ENCODE measurements at places on chromosomes 3 and 15. TPM values are rescaled to one million over a fixed set of nuclear protein-coding genes. Genes with fewer than 3 reads are reported as not detected.
A peak's percentile ranks its signal among the peaks of the same experiment; 100 is the strongest.

DNA sequence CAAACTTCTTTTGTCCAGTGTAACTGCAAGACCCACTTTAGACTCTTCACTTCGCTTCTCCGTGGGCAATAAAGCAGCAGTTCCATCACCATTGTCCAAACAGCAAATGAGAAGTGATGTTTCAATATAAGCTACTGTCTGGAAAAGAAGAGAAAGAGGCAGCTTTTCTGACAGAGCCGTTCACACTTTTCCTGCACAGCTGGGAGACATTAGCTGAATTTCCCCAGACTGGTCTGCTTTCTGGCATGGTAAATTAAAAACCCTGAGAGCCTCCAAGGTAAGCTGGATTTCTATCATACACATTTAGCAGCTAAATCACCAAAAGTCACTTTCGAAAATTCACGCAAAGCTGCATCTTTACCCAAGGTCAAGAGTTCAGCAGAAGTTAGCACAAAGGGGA lies 108.5 kb upstream of the CMC1 start:
- no peak for DNase-seq

DNA sequence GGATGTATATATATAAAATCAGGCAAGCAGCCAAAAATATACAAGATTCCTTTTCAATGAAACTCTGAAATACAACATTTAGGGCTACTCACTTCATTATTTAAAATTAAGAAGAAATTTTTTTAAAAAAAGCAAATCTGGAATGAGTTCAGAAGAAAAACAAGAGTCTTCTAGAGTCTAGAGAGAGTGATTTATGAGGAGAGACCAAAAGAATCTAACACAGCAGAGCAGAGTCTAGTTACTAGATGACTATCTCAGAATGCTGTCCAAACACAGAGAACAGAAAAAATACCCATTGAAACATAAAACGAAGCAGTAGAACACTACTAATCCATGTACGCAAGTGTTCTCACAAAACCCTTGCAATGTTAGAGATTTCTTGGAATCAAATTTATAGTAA lies 275.2 kb upstream of the CBLB start:
- peak; percentile 57 for DNase-seq

DNA sequence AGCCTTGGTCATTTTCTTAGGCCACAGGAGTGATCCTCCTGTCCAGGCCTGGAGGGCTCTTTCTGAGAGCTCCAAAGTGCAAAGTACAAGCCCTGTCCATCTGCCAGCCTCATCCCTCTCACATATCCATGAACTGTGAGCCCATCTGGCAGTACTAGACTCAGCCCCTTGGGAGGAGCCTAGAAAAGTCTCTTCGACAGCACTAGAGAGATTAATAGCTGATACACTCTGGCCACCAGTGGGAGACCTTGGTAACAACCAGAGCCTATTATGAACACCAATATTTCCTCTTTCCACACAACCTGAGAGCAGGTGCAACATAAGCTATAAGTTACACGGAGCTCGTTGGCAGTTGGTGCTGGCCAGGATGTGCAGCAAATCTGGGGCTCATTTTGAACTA lies 59.5 kb upstream of the DCLK3 start:
- DNase-seq, result no peak

DNA sequence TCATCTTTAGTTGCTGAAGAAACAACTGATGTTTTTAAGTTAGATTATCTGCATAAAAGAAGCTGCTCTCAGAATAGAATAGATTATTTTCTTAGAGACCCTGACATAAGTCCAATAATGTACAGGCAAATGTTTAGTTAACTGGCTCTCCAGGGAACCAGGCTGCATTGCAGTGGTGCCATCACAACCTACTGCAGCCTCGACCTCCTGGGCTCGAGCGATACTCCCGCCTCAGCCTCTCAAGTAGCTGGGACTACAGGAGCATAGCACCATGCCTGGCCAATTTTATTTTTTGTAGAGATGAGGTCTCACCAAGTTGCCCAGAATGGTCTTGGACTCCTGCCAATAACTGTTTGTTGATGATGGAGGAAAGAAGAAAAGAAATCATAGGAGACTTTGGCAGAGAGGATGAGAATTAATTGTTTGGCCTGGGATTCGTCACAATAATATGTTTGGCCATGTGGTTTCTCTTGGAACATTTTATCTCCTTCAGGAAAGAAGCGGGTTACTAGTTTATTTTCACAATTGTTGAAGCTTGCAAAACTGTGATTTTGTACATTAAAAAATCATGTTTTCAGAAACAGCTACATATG lies 429.2 kb downstream of the CADM2 start:
- DNase-seq, result no peak

DNA sequence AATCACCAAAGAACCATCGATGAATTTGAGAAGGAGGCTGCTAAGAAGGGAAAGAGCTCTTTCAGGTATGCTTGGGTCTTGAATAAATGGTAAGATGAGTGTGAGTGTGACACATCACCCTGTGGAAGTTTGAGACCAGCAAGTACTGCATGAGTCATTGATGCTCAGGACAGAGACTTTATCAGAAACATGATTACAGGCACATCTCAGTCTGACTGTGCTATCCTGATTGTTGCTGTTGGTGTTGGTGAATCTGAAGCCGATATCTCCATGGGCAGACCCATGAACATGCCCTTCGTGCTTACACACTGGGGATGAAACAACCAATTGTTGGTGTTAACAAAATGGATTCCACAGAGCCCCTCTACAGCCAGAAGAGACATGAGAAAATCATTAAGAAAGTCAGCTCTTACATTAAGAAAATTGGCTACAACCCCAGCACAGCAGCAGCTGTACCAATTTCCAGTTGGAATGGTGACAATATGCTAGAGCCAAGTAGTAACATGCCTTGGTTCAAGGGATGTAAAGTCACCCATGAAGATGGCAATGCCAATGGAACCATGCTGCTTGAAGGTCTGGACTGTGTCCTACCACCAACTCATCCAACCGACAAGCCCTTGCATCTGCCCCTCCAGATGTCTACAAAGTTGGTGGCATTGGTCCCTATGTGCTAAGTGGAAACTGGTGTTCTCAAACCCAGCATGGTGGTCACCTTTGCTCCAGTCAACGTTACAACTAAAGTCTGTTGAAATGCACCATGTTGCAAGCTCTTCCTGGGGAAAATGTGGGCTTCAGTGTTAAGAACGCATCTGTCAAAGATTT lies 20.5 kb downstream of the TM4SF4 start:
- peak; percentile 42 for DNase-seq

GRCh38 chr3:12990306-12990705 lies 82.9 kb downstream of the IQSEC1 start:
- DNase-seq, result no peak

DNA sequence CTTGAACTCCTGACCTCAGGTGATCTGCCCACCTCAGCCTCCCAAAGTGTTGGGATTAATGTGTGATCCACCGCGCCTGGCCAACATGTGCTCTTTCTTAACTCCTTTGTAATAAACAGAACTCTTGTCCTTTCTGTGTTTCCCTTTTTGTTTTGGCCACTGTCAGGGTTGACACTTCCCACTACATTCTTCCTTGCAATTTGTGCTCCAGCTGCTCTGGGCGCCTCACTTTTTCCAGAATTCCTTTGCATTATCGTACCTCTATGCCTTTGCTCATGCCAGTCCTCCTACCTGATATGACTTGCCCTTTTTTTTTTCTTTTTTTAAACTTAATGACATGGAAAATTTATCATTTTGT lies 38.8 kb upstream of the SMAD3 start:
- no peak for DNase-seq

- DNase-seq, result no peak
Measured at GRCh38 chr3:129740090-129740489, 133.6 kb upstream of the PLXND1 start.

DNA sequence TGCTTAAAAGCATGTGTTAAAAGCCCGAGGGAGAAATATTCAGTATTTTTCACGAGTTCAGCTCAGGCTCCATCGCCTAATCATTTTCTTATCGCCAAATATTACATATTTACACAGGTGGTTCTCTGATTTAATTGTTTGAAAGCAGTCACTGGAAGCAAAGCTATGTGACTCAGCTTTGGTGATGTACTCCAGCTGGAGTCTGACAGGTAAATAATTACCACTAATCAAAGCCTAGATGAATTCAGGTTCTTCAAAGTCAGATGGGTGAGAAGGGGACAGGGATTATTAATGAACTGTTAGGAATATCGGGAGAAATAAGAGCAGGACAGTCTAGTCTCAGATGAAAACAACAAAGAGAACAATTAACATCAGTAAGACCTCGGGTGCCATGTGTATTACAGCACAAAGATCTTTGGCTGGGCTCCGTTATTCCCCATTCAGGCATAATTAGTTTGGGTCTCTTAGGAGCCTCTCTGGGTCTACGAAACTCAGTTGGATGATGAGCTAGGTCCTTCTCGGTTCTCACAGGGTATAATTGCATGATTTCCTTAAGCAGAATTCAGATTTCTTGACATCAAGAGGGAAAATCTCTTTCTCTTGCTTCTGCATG lies 331.7 kb upstream of the ADAMTS9 start:
- DNase-seq, result no peak

DNA sequence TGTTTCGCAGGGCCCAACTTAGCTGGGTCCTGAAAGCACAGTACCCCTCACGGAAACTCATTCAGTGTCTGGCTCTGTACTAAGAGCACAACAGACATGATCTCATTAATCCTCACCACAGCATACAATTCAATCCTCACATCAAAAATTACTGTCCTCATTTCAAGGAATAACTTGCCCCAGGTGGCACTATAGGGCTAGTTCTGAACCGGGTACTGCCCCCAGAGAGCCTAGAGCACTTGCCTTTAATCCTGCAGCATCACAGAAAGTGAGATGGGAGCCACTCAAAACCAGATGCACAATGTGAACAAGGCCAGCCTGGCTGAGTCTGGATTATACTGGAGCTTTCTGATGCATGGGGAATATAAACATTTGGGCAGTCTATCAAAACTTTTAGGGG lies 122.6 kb downstream of the OSBPL10 start:
- no peak for DNase-seq

DNA sequence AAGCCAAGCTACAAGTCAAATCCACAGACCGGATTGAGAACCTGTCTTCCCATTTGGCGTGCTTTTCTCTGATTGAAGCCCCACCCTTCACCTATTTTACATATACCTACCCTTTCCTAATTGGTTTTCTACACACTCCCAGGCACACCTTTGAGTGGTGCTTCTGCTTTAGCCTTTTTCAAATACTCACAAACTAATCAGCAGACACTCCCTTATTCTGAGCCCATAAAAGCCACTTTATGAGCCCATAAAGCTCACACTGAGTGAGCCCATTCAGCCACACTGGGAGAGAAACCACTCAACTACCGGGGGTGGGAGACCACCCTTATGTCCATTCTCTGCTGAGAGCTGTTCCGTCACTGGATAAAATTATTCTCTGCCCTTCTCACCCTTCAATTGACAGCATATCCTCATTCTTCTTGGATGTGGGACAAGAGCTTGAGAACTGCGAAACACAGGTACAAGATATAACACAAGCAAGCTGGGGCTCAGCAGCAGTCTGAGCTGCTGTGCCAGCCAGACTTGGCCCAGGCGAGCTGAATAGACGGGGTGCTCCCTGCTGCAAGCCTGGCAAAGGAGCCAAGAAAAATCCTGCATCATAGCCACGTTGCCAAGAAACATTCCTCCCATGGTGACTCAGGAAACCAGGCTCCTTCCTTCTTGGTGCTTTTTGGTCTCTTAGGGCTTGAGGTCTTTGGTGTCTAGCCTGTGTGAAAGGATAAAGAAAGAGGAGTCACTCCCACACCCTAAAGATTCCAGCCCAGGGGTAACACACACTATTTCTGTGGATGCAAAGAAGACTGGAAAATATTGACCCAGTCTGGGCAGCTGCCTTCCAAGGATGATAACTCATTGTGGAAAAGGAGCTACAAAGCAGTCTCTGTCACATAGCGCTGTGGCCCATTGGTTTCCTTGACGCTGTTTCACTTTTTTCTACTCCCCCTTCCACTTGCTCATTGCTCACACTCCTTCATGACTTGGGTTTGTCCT lies 609.7 kb downstream of the MCTP2 start:
- peak; percentile 5 for DNase-seq

DNA sequence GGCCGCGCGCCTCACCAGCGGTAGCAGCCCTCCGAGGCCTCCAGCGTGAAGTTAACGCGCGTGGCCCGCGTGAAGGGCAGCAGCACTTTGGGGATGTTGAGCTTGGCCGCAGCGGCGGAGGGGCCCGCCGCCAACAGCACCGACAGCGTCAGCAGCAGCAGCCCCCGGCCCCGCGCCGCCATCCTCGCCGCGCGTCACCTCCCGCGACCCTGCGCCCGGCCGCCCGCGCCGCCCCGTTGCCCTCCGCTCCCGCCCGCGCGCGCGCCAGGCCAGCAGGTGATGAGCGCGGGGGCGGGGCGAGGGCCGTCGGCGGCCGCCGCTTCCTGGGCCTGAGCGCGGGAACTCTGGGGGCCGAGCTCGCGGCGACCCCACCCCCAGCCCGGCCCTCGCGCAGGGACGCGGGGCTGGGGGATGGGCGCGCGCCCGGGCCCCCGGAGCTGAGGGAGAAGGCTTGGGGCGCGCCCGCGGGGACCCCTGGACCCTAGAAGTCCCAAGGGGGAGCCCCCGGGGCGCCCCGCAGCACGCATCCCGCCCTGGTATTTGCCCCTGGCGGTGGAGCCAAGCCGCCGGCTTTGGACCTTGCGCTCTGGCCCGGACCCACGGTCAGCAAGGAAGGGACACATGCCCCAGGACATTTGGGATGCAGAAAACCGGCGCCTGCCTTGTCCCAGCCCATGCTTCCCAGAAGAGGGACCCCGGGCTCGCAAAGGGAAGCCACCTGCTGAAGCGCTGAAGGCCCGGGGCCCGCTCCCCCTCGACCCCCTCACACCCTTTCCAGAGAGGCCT lies at the start of gene NUP210:
NUP210 (minus strand) TSS at position 278 of the 786 bp plus-strand sequence; CDS start at position 182, 96 bp downstream.
- DNase-seq, result no peak

GRCh38 chr3:173709026-173709425 lies 311.5 kb downstream of the NLGN1 start:
- no peak for DNase-seq

DNA sequence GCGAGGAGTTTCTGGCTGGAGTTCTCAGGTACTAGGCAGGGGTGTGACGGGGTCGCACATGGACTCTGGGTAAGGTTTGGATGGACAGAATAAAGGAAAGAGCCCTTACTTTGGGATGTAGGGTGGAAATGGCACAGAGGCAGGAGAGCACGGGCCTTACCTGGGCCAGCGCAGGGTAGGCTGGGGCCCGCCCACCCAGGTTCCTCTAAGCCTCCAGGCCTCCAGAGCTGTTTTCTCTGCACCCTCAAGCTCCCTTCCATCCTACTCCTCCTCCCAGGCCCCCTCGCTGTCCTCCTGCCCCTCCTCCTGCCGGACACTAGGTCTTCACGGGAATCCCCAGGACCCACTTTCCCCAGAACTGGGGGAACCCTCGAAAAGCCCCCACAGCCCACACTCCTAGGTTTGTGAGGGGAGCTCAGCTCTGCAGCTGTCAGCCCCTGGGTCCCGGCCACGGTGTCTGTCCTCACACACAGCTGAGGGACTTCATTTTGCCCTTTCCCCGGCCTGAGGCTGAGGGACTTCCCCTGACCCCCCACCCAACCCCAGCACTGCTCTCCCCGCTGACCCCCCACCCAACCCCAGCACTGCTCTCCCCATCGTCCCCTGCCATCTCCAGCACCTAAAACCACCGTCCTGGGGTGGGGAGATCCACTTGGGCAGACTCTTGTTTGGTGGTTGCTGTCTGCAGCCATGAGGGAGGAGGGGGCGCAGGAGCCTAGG lies 53.0 kb upstream of the PCSK6 start:
- no peak for DNase-seq

GRCh38 chr3:146889626-146890025 lies 284.5 kb upstream of the PLSCR5 start:
- no peak for DNase-seq

- peak; percentile 26 for DNase-seq
Measured at GRCh38 chr3:157045238-157045850, 114.6 kb downstream of the CCNL1 start.

KCNAB1 gene
- not detected for total RNA-seq

GOLGA6A gene
- not detected for total RNA-seq

CLDN18 gene
- total RNA-seq, result not detected

PIGBOS1 gene
- 7.3 TPM for total RNA-seq

ST6GAL1 gene
- 1.3 TPM for total RNA-seq

DPPA2 gene
- total RNA-seq, result not detected

FANCI gene
- total RNA-seq, result 41.0 TPM

Data from fibroblast of villous mesenchyme (primary cell).